ENCODE measurements at places on chromosomes 7 and 10.
A peak's percentile ranks its signal among the peaks of the same experiment; 100 is the strongest.

DNA sequence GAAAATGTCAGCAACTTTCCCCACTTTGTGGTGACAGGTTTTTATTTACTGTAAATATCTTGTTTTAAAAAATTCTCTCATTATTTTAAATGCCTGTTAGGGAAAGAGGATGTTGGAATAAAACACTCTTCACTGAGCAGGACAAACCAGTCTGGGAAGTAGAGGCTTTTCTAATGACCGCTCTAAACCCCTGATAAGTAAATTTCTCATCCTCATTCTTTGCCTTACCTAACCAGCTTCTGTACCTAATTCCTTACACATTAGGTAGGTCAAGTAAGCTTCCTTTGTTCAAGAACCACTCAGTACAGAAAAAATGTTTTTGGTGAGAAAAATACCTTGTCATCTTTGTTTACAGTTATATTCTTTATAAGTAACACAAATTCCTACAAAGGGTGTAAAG, 143.6 kb downstream of the GPR85 start:
- DNase-seq = no peak

DNA sequence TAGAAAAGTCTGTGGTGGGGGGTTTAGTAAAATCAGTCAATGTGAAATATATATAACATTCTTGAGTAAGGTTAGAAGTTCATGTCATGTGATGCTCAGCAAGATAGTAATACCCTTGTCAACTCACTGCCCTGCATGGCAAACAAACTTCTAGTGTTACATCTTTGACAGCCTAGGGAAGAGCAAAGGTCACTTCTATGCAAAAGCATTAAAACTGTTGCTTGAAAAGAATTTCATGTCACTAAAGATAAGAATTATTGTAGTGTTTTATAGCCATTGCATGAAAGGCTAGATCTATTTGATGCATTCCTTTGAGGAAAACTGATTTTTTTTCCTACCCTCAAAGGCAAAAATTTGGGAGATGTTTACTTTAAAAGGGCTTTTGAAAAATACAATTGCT, 176.0 kb downstream of the SKAP2 start:
- no peak for DNase-seq

GRCh38 chr10:86556933-86557649, 35.5 kb upstream of the WAPL start:
- peak; percentile 9 for DNase-seq

- DNase-seq = no peak
Observed at GRCh38 chr7:136640977-136641376, 227.5 kb upstream of the CHRM2 start.

DNA sequence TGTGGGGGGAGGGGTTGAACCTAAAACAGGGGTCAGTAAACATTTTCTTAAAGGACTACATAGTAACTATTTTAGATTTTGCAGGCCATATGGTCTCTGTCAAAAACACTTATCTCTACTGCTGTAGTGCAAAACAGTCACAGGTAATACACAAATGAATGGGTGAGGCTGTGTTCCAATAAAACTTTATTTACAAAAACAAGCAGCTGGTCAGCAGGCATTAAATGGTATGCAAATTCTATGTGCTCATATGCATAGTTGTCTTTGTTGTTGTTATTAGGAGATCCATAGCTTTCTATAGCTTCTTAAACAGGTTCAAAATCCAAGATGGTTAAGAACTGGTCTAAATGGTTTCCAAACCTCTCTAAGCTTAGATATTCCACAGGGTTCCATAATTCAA, 302.6 kb downstream of the RNLS start:
- DNase-seq = no peak

GRCh38 chr10:9060314-9060713, 1005.8 kb downstream of the GATA3 start:
- no peak for DNase-seq

DNA sequence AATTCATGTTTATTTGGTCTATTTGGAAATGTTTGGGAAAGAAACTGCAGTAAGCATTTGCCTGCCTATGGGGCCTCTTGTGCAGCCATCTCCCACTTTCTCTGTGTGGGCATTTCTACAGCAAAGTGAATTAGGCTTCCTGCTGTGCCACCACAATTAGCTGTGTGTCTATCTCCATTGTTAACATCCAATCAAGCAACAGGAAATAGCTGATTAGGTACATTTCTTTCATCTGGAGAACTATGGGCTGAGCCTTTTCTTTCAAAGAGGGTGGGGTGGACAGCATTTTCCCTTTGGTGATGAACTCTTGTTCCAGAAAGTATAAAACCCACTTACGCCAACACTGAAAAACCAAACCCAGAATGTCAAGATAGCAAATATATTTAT, 640.0 kb downstream of the ACTR3B start:
- DNase-seq = peak; percentile 40

- DNase-seq = no peak
Observed at GRCh38 chr10:110244550-110244949, 37.1 kb downstream of the MXI1 start.

DNA sequence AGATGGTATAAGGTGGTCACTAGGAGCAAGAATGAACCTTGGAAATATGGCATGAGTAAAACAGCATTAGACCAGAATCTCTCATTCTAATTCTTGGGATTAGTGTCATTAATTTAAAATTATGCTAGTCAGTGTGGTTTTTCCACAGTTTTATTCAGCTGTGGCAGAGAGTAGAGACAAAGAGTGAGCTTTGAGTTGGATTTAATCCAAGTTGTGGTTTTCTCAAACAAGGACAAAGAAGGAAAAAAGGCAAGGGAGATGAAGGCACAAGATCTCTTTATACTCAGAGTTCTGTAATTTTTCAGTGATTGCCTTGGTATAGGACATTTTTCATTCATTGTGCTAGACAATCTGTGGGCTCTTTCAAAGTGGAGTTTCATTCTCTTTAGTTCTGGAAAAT, 28.2 kb upstream of the AKAP9 start:
- no peak for DNase-seq

GRCh38 chr7:47666164-47666862, 84.4 kb upstream of the TNS3 start:
- no peak for DNase-seq

DNA sequence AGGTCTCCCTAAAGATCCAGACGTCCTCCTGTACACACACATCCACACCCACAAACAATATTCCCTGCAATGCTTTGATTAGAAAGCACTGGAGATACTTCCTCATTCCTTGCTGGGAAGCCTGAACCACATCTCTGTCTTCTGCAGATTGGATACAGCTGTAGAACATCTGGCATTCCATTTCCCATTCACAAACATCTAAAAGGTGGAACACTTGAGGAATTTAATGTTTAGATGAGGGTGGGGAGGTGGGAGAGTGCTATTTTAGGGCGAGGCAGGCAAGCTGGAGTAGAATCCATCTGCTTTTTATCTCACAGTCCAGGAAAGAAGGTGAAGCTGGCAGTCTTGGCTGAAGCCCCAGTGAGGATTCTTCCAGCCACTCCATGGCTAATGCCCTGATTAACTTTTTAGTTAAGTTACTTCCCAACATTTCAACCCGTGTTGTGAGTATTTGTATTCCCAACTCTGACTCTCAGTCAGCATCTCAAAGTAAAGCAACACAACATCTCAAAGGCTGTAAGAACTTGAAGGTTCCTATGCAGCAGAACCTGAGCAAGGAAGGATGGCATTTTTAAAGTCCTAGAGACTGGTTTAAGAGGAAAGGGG, 46.1 kb downstream of the CYTH3 start:
- DNase-seq = no peak

- no peak for DNase-seq
Observed at GRCh38 chr7:81074406-81074805, 155.6 kb upstream of the SEMA3C start.

GRCh38 chr7:142496545-142496991, 238.7 kb upstream of the PRSS58 start:
- peak; percentile 32 for DNase-seq

DNA sequence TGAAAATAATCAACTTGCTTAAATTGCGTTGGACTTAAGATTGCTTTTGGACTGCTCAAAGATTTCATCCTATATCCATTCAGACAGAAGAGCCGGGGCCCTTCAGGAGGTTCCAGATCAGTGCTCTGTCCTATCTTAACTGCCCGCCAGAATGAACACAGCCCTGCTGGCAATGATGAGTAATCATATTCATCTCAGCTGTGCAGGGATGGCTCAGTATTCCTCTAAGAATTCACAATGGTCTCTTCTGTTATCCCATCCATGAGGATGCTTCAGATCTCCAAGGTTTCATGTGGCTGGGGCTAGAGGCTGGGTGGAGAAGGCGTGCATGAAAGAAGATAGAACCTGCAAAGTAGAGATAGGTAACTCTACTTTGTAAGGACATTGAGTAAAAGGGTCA, 80.0 kb upstream of the NPVF start:
- no peak for DNase-seq

DNA sequence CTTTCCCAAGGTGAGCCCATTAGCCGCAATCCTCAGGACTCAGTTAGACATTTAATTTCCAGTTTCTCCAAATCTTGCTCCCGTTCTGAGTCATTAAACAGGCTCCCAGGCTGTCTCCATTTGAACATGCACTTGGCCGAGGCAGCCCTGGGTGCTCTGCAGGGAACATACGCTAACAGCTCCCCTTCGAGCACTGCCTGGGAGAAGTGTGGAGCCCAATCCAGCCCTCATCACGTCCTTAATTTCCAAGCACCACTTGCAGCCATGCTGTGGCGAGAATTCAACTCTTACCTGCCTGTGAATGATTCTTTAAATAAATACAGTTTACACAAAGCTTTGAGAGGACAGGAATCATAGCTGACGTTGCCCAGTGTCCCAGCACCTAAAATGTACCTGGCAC, 218.2 kb downstream of the CCSER2 start:
- DNase-seq = no peak

- no peak for DNase-seq
Observed at GRCh38 chr7:131108212-131108940, 219.3 kb upstream of the MKLN1 start.

Data from NCI-H1930 (cell line).